ENCODE measurements at places on chromosomes 2 and 18. TPM values are rescaled to one million over a fixed set of nuclear protein-coding genes. Genes with fewer than 3 reads are reported as not detected.

GRCh38 chr2:106307860-106308259, 113.8 kb upstream of the UXS1 start:
- DNase-seq: no peak

- no peak for DNase-seq
Measured at GRCh38 chr2:127620866-127621265, 25.1 kb upstream of the GPR17 start.

GRCh38 chr2:117212562-117212961, 601.9 kb upstream of the DDX18 start:
- DNase-seq: no peak

DNA sequence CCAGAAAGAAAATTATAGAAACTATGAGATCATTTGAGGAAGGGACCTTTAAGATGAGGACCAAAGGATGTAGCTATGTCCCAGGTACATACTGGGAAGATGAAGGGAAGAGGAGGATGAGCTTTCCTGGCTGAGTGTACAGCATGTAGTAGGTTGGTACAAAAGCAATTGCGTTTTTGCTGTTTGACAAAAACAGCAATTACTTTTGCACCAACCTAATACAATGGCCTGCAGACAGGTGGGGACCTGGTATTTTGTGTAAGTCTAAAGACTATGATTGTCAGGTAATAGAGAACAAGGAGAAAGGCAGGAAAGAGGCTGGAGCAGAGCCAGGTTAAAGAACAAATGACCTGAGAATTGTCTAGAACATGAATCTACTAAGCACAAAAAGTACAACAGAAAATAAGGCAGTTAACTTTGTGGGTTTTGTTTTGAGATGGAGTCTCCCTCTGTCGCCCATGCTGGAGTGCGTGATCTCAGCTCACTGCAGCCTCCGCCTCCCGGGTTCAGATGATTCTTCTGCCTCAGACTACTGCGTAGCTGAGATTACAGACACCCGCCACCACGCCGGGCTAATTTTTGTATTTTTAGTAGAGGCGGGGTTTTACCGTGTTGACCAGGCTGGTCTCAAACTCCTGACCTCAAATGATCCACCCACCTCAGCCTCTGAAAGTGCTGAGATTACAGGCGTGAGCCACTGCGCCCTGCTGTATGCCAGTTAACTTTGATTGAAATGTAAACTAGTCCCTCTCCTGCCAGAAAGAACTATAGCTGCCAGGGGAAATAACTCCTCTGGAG, 3.2 kb upstream of the TGOLN2 start:
- no peak for DNase-seq

- DNase-seq: peak; percentile 89
Measured at GRCh38 chr2:183124222-183124956, at the start of gene NUP35. NUP35 (plus strand) TSS chr2:183124443; CDS start chr2:183124458, 15 bp downstream.

GRCh38 chr2:5520463-5520972, 171.7 kb upstream of the SOX11 start:
- no peak for DNase-seq

PLCL1 gene
- 40.2 TPM for total RNA-seq

- DNase-seq: no peak
Measured at GRCh38 chr2:74548900-74549826, 4.6 kb downstream of the LOXL3 start.

DNA sequence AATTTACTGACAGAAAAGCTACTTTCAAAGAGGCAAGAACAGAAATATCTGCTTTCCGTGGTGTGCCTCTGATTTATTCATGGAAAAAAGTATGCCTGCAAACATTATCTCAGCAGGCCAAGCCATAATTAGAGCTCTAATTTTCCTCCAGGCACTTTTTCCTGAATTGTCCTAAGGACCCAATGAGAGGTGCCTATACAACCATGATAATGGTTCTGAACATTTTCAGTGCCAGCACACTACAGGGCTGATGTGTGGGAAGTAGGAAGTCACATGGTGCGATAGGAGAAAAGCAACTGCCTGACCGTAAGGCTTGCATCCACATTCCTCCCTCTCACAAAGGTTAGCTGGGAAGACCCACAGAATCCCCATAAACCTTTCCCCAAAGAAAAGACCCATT, 45.9 kb upstream of the EGR4 start:
- no peak for DNase-seq

GRCh38 chr2:201698588-201699226, at the start of gene MPP4:
MPP4 (minus strand) TSS chr2:201698644; CDS start chr2:201693954, 4,690 bp downstream.
- no peak for DNase-seq

DNA sequence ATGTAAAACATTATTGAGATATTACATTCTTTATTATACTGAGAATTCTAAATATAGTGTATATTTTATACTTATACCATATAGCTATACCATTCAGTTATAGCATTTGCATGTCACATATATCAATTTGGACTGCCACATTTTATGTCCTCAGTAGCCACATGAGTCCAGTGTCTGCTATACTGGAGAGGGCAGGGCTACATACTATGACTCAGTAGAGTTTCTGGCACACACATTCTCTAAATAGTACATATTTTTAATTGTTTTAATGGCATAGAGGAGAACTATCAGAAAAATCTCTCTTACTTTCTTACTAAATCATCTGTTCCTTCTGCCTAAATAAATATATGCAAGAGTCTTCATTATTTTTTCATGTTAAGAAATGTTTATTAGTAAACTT, 55.4 kb upstream of the COL5A2 start:
- DNase-seq: no peak

- DNase-seq: no peak
Measured at GRCh38 chr2:86358957-86359356, 21.5 kb upstream of the REEP1 start.

POTEI gene
- not detected for total RNA-seq

MARCHF4 gene
- total RNA-seq: 9.4 TPM

- DNase-seq: no peak
Measured at GRCh38 chr2:113829761-113830160, 60.1 kb upstream of the ACTR3 start.

FAM110C gene
- total RNA-seq: 5.0 TPM

GRCh38 chr2:46171996-46172546, 125.1 kb upstream of the EPAS1 start:
- DNase-seq: no peak

SERPINB3 gene
- not detected for total RNA-seq

SERPINB10 gene
- not detected for total RNA-seq

SLC39A6 gene
- 39.8 TPM for total RNA-seq

GRCh38 chr2:74817304-74817675, 16.6 kb upstream of the HK2 start:
- no peak for DNase-seq

DNA sequence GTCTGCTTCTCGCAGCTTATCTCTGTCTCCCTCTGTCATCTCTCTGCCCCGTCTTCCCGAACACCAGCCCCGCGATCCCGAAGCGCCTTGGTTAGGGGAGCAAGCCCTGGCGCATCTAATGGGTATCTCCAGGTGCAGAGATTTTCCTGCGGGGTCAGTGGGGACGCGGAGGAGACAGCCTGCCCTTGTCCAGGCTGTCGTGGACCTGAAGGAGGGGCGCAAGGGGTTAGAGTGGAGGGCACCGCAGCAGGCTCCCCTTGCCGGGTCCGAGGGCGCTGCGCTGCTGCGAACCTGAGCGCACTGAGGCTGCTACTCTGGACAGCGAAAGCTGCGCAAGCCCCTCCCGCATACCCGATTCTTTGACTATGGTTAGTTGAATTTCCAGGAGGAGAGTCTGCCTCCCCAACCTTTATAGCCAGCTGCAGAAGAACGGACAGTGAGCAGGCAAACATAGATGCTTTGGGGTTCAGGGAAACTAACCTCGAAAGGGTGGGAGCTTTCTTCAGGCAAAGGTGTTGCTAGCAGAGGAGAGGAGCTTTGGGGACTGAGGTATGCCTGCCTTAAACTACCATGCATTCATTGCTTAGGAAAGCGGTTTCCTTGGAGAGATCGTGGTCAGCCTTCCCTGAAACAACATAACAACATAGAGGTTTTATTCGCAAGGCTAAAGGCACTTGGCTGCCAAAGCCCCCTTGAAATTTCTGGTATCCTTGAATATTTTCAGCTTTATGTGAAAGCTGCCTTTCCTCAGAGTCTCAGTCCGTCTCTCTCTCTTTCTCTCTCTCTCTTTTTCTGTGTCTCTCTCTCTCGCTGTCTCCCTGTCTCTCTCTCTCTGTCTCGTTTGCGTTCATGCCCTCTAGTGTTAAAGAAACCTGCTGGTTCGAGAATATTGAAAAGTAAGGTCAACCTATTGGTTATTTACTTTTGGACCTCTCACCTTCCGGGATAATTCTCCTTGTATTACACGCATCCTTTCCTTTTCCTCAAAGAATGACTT, 1.6 kb downstream of the GALNT13 start:
- DNase-seq: peak; percentile 50

GRCh38 chr2:138700716-138701115, 79.5 kb downstream of the NXPH2 start:
- DNase-seq: no peak

GRCh38 chr2:562391-563364, 114.5 kb downstream of the TMEM18 start:
- DNase-seq: no peak

- no peak for DNase-seq
Measured at GRCh38 chr2:119008108-119008507, 66.1 kb downstream of the MARCO start.

RFTN2 gene
- total RNA-seq: 62.2 TPM

RNF125 gene
- 4.2 TPM for total RNA-seq

GRCh38 chr18:5510135-5510846, 33.5 kb downstream of the EPB41L3 start:
- DNase-seq: no peak

- DNase-seq: no peak
Measured at GRCh38 chr2:118925981-118926380, 16.0 kb upstream of the MARCO start.

DNA sequence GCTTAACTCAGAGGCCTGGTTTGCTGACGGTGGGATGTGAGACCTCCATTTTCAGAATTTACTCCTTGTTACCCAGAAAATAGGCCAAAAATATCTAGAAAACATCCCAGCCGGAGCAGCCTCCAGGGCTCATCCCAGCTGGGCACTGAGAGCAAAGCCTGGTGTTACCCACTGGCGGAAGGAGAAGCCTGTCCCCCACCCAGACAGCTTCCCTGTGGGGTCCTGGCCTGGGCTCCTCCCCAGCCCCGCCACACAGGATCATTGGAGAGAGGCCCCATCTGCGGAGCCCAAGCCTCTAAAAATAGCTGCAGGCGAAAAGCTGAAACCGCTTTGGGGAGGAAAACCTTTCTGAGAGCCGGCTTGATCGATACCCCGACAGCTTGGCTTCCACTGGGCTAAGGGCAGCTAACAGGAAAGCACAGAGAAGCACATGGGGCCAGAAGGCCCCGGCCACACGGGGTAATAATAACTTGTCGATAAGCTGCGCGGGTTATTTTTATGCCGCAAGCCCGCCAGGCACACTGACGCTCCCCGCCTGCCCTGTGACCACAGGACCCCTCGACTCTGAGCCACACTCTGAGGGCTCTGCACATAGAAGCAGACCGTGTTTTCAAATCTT, 26.9 kb upstream of the FAHD2A start:
- DNase-seq: no peak

STPG4 gene
- 1.7 TPM for total RNA-seq

DNA sequence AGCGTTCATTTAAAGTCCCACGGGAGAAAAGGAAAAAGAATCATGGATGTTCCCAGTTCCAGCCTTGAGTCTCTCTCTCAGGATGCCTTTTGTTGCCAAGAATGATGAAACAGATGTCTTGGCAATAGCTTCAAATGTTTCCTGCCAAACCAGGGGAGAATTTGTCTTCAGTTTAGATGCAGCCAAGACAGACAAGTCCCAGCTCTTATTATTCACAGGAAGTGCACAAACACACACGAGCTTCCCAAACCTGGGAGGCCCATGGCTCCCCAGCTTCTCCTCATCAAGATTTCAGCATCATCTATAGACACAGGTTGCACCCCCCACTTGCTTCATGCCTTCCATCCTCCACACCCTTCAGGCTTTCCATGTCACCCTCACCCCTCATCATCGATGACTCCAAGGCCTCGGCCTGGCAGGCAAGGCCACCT, 45.9 kb downstream of the HS1BP3 start:
- peak; percentile 31 for DNase-seq

ST6GAL2 gene
- 25.2 TPM for total RNA-seq

DNA sequence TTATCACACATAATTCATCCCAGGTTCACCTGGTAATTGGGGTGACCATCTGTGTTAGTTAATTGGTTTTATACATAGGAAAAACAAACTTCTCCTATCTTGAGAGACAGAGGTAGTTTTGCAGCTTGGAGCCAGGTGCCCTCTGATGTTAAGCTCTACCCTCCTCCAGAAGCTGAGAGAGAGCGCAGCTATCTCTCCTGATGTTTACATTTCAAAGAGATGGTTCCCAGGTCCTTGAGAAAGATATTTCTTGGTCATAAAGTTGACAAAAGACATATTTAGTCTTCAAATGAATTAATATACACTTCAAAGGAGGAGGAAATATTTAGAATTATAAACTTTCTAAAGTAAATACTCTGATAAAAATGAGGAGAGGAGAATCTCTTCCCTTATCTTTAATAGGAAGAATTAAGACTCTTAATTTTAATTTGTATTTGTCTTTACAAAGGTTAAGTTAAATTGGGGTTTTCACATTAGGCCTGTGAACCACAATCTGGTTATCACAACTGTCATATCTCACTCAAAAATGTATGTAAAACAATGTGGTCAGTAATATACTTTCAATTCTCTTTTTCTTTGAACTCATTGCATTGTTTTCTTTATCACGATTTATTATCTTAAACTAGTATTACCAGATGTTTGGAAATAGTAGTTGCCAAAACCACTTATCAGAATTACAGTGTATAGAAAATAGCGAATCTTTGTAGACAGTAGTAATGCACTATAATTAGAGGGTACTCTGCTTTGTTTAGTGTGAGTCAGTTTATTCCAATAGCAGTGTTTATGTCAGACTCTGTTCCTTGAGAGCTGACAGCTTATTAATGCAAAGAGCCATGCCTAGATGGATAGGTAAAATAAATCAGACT, 26.8 kb downstream of the SERPINB4 start:
- DNase-seq: no peak

DNA sequence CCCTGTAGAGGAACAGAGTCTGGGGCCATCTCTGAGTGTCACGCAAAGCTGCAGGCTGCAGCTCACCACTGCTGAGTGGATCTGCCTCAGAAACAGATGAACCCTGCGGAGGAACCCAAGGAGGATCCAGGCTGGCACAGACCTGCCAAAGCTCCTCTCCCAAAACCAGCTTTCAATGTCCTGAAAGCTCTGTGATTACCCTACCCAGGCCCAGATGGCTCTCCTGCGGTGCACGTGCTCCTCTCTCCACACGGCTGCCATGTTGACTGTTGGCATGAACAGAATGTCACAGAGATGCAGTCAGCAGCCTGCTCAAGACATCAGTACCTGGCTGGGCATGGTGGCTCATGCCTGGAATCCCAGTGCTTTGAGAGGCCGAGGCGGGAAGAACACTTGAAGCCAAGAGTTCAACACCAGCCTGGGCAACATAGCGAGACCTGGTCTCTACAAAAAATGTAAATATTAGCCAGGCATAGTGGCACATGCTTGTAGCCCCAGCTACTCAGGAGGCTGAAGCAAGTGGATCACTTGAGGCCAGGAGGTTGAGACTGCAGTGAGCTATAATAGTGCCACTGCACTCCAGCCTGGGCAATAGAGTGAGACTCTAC, 216.8 kb downstream of the MGAT5 start:
- no peak for DNase-seq

Measured in dorsolateral prefrontal cortex (tissue), 122 donors.